ENCODE measurements at places on chromosomes 4 and X.
A peak's percentile ranks its signal among the peaks of the same experiment; 100 is the strongest.

- DNase-seq, result no peak
These were observed 12.4 kb downstream of the CLOCK start for GRCh38 chr4:55534306-55534705.

GRCh38 chr4:66123190-66123589 is 452.9 kb upstream of the EPHA5 start:
- DNase-seq, result no peak

GRCh38 chr4:133377286-133377685 is 228.2 kb downstream of the PCDH10 start:
- no peak for DNase-seq

- no peak for DNase-seq
These were observed 34.5 kb upstream of the PLA2G12A start for GRCh38 chr4:109764376-109764775.

GRCh38 chr4:129394635-129395034 is 298.7 kb downstream of the C4orf33 start:
- DNase-seq, result no peak

DNA sequence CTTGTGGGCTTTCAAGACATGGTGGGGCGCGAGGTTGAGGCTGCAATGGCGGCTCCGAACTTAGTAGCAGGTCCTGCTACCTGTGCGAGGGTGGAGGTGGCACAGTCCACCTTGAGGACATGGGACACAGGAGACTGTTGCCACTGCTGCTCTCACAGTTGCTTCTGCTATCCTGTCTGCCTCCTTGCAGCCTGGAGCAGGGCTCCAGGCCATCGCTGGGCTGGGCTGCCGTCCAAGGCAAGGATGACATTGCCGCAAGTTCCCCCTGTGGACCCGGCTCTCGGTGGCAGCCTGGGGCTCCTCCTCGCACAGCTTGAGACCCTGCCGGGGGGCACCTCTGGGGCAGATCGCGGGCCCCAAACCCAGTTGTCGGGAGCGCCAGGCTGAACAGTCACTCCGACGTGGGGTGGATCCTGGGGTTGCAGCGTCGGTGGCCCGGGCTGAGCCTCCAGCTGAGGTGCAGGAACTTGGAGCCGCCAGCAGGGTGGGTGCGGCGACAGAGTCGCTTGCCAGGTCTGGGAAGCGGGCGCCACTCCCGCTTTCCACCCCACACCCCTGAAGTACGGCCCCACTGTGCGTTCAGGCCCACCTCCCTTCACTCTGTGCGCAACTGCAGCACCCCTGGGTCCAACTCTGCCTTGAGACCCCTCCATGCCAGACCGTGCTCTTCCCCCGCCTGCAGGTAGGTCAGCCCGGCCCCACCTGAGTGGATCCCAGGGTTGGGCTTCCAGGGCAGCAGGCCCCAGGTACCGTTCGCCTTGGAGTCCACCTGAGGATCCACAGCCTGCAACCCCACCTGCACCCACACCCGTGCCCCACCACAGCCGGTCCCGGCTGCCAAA is 192.7 kb upstream of the NUDT6 start:
- no peak for DNase-seq

DNA sequence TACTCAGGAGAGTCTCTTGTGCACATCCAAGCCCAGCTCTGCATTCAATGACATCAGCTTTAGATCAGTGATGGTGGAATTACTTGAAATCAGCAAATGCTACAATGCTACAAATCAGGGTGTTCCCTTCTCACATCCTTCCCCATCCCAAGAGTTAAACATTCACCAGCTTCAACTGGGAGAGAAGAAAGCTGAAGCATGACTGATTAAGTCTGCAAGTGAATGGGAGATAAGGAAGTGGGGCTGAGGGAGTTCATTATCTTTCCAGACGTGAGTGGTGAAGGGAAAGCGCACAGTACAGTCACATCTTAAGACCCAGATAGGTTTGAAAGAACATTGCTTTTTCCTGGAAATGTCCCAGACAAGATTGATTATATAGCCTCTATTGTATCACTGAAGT is 26.2 kb upstream of the MAP9 start:
- no peak for DNase-seq

DNA sequence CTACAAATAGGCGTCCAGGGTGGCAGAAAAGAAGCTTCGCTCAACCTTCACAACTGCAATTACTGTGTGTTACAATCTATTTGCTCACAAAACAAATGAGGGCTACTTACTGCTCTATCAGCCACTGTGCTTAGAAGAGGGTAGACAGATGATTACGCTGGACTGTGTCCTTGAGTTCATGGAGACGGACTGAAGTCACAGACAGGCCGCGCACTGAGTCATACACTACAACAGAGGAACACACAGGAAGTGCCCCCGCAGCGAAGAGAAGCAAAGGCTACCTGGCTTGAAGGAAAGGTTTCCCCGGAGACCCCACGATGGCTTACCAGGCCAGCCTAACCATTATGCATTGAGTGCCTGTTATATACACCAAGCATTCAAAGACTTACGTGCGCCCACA is 25.6 kb downstream of the FAT1 start:
- no peak for DNase-seq

DNA sequence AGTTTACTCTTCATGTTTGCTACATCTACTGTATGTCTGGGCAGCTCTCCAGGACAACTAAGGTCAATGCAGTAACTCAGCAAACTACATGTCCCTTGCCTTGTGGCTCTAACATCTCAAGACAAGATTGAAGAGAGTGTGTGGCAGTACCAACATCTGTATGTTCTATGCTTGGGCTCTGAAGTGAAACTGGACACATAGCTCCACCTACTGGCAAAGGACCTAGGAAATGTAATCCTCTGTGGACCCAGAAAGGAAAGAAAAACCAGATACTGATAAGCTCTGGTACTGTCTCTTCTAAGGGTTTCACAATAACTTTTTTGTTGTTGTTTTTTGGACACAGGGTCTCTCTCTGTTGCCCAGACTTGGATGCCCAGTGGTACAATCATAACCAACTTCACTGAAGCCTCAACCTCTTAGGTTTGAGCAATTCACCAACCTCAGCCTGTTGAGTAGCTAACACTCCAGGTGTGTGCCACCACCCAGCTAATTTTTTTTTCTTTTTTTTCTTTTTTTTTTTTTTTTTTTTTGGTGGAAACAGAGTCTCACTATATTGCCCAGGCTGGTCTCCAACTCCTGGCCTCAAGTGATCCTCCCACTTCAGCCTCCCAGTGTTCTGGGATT is 64.1 kb downstream of the QDPR start:
- peak; percentile 74 for DNase-seq

- peak; percentile 68 for DNase-seq
These were observed 5.5 kb downstream of the TMEM131L start for GRCh38 chr4:153471698-153472093.

GRCh38 chr4:12472087-12472486 is 1012.1 kb downstream of the RAB28 start:
- no peak for DNase-seq

GRCh38 chr4:43607400-43607799 is 714.9 kb downstream of the GRXCR1 start:
- no peak for DNase-seq

GRCh38 chr4:76198411-76199237 is 15.0 kb downstream of the SCARB2 start:
- DNase-seq, result peak; percentile 95

GRCh38 chr4:60400593-60400992 is 799.5 kb upstream of the ADGRL3 start:
- no peak for DNase-seq

GRCh38 chrX:11193035-11193469 is 81.9 kb downstream of the HCCS start:
- DNase-seq, result no peak

GRCh38 chr4:11081006-11081405 is 347.7 kb downstream of the HS3ST1 start:
- no peak for DNase-seq

- peak; percentile 2 for DNase-seq
These were observed at the start of gene GABRB1 for GRCh38 chr4:47031011-47031678. Gene GABRB1, plus strand, starts transcription at chr4:47031567.

- no peak for DNase-seq
These were observed 9.5 kb upstream of the TLR8 start for GRCh38 chrX:12896935-12897334.

DNA sequence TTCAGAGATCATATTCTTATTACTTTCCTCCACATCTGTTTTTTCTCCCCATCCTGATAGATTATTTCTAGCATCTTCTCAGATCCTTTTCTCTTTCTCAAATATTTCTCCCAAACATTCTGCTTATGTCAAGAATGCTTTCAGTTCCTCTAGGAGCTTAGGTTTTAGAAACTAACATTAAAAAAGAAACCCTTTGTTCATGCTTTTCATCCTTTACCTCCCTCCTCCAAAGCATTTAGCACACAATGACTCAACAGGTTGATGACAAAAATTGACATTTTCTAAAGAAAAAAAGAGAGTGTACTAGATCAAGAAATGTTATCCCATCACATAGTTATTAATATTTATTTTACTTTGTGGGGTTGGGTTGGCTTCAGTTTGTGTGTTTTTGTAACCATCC is 16.5 kb upstream of the ALB start:
- no peak for DNase-seq

DNA sequence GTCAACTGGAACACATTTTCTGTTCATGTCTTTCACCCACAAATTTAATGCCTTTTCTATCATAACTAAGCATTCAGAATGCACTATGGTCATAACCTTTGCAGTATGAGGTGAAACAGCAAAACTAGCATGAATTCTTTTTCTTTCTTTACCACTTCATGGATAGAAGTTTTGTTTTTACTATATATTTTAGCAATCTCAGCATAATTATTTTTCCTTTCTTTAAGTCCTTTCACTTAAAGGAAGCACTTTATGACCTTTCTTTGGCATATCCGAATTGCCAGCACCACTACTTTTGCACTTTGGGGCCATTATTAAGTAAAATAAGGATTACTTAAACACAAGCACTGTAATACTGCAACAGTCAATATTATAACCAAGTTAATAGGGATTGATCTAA is 115.1 kb upstream of the DKK2 start:
- DNase-seq, result no peak

- DNase-seq, result no peak
These were observed 368.5 kb downstream of the PCDH7 start for GRCh38 chr4:31088600-31089230.

DNA sequence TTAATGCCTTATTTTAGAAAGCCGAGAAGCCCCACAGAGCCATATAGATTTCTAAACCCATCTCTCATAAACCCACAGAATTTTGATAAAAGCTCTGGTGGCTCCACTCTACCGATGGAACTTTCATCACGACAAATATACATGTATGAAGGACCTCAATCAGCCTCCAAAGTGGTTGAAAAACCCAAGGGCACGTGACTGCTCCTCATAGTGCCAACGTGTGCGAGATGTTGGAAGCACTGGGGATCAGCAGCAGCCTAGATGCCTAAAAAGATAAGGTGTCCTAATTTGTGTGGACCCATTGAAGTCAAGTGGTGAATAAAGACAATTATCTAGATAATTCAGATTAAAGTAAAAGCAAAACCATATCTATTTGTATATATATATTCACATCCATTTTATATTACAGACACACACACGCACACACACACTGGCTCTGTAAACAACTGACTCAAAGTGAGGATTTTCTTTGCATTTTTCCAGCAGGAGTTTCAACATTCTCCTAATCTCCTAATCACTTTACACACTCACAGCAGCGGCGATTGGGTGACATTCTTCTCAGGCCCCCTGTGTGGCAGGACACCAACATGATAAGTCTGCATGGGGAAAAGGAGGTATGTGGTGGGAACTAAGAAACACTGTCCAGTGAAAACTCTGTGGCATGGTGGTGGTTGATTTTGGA is 2.8 kb upstream of the PITX2 start:
- DNase-seq, result no peak

DNA sequence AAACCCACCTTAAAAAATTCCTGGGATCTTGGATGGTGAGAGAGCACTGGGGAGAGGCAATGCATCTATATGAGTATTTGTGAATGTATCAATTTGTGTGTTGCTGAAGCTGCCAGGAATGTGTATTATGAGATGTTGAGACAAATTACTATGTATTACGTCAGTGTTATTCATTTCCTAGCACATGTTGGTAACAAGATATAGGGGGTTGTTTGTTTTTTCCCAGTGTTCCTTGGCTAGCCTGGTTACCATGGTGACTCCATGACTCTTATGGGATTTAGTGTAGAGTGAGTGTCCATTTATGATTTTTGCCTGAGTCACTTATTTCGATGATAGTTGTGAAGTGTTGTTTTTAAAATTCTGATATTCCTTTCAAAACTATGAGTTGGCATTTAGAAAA is 65.6 kb downstream of the RAB40A start:
- DNase-seq, result no peak

DNA sequence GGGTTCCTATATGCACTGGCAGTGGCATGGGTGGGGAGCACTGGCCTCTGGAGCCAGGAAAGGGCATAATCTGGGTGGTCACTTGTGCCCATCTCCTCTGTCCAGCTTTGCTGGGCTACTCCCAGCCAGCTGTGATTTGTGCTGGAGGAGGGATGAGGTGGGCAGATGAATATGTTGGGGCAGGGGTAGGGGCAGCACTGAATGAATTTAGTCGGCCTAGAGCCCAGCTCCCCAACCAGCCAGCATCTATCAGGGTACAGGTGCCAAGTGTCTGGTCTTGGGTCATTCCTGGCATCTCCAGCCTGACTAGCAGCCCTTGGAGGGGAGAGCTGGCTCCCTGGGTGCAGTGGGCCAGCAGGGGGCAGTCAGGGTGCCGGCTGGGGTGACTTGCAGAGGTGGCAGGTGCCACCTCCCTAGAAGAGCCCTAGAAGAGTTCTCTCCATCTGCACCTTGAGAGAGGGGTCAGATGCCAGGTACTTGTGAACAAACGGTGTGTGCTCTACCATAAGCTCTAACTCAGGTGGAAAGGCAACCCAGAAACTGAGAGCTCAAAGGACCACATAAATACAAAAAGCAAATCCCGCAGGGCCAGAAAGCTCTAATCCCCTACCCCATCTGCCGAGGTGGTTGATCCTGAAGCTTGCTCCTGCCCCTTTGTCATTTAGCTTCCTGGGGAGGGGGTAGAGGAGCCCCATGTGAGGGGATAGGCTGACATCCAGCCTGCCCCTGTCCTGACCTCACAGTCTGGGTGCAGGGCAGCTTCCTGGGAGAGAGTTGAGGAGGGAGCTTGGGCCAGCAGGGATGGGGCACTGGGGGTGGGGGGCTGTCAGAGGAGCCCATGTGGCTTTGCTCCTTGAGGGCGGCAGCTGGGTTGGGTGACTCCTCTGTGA is 2.2 kb downstream of the SORCS2 start:
- peak; percentile 21 for DNase-seq

DNA sequence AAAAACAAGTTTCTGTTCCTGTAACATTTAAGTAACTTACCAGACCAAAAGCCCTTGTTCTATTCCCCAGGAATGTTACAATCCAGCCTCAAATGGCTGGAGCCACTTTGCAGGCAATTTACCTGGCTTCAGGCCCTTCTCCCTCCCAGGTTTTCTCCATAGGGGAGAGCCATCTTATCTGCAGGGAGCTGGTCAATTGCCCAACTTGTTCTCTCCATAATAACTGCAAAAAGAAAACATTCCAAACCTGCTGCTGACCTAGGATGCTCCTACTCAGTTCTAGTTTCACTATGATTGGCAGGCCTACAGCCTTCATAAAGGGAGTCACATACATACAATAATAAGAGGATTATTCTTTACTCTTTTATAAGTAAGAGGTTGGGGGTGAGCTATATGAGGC is 670.7 kb downstream of the PCDH7 start:
- no peak for DNase-seq

- no peak for DNase-seq
These were observed 45.6 kb upstream of the USP46 start for GRCh38 chr4:52704661-52705060.

GRCh38 chrX:20378233-20378920 is 111.7 kb upstream of the RPS6KA3 start:
- DNase-seq, result peak; percentile 65

All from GM12865 (cell line).